ENCODE measurements at places on chromosomes 4 and X. TPM values are rescaled to one million over a fixed set of nuclear protein-coding genes. Genes with fewer than 3 reads are reported as not detected.

FAM184B gene
- polyA plus RNA-seq = 0.03 TPM

MAGIX gene
- 0.32 TPM for polyA plus RNA-seq

TMPRSS11D gene
- polyA plus RNA-seq = not detected

RAP1GDS1 gene
- 32.6 TPM for polyA plus RNA-seq

GUCY1A1 gene
- 6.4 TPM for polyA plus RNA-seq

SERPINA7 gene
- 0.04 TPM for polyA plus RNA-seq
